Smooth muscle cell of the brain vasculature (primary cell): ENCODE measurements at places on chromosomes 7 and 10.

GRCh38 chr10:118041316-118041715 is 5.4 kb downstream of the RAB11FIP2 start:
- DNase-seq, result no peak

DNA sequence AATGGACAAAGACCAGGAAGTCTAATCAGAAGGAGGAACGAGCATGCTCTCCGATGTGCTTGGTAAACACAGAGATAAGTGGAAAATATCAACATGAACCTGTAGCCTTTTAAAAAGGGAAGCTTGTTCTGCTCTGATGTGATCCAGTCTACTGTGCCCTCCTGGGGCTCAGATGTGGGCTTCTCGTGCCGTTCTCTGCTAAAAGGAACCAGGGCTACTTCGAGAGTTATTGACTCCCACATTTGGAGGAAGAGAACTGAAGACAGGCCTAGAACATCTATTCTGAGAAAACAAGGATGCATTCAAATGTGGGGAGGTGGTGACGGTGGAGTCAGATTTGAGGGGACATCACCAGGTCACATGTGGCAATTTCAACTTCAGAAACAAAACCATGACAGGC is 325.4 kb downstream of the GLRX3 start:
- no peak for DNase-seq

DNA sequence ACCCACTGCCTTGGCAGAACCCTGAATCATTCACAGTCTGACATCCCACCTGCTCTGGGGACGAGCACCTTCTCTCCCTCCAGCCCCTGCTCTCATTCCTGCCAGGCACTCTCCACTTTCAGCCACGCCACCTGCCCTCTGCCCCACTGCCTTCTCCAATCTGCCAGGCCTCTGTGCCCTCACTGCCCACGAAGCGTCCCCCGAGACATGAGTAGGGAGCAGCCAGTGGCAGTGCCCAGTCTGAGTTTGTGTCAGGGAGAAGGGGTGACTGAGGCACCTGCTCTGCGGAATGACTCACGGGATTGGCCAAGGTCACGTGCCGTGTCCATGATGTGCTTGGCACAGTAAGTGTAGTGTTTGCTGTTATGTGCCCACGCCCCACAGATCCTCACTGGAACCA is 215.2 kb upstream of the PPP2R2D start:
- DNase-seq, result no peak

GRCh38 chr10:28984431-28984830 is 304.4 kb upstream of the LYZL1 start:
- no peak for DNase-seq

DNA sequence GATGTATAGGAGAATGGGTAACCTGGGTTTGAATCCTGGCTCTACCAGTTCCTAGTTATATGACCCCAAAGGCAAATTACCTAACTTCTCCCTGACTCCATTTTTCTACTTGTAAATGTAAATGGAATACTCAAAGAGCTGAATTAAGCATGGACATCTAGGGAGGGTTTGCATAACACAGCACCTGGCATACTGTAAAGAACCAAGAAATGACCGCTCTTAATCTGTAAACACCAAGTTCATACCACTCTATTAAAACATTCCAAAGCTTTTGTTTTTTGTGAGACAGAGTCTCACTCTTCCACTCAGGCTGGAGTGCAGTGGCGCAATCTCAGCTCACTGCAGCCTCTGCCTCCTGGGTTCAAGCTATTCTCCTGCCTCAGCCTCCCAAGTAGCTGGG is 19.6 kb downstream of the MPP7 start:
- DNase-seq, result no peak

GRCh38 chr10:78541481-78542140 is 507.9 kb downstream of the RPS24 start:
- no peak for DNase-seq

DNA sequence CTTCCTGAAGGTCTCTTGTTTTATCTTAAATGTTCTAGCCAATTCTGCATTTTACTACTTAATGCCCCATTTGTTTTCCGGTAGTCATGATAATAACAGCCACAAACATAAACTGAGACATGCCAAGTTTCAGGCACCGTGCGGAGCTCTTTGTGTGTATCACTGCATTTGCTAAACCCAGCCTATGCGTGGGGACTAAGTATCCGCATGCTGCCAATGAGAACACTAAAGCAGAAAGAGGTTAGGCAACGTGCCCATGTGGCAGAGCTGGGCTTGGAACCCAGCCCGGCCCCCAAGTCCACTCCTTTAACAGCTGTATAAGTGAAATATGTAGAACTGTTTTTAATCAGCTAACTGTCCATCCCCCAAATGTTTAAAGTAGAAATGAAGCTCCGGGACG is 54.1 kb downstream of the SLIT1 start:
- DNase-seq, result no peak

DNA sequence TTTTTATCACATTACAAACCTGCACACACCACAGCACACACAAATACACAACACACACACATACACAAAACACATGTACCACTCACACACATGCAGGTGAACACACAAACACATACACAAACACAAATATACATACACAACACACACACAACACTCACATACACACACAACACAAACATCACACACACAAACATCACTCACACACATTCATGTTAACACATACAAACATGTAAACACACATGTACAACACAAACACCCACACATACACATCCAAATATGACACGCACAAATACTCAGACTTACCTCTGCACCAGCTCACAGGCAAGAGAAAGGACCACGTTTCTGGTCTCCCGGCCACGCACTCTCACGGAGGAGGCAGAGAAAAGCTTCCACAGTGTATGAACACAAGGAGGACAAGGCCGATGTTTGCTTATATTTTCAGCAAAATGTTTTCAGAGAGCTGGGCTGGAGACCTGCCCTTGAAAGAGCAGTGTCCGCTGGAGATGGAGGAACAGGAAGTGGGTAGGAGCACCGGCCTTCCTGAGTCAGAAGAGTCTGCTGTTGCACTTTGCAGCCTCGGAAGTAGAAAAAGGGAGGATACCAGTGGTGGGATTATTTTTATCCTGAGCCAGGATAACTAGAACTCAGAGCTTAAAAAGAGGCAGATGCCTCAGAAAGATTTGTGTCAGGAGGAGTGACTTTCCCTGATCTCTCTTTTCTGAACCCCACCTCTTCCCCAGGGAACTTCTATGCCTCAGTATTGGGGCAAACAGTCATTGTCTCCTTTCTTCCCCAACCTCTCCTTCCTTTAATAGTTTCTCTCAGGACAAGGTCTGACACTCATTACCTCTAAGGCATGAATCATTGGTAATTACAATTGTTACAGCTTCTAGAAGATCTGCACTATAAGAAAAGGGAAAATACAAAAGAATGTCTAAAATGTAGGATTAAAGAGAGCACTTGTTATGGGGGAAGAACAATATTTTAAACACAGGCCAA is at the start of gene GIMAP6:
TSS of gene GIMAP6 (minus strand) at position 520 of the 999 bp plus-strand sequence. CDS start 2,243 bp downstream, outside the sequence.
- no peak for DNase-seq

DNA sequence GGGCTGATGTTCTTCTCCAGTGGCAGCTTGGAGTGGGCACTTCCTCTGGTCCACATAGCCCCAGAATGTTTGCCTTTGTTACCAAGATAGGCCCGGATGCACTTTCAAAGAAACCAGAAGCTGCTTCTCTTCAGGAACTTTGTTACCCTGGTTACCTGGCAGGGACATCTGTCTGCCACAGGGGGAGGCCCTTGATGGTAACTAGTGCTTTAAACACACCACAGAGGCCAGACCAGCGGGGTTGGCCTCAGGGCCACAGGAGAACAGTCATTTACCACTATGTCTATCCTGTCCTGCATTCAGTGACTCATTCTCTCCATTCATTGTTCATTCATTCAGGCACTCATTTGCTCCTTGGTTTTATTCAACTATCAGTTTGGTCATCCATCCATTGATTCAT is 11.9 kb upstream of the PLEKHA1 start:
- DNase-seq, result no peak

DNA sequence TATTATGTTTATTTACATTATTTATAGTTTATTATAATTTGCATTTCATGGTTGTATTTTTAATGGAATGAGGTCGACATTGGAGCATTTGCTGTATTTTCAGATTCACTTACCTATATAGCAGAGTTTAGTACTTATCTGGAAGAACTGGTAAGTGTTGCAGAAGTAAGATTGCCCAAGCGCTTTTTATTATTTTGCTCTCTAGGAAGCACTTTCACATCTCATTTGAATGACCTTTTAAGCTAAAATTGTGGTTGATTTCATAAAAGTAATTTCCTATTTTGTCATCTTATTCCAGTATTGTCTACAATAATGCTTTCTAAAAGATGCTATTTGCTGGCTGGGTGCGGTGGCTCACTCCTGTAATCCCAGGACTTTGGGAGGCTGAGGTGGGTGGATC is 28.6 kb downstream of the SEC61A2 start:
- no peak for DNase-seq

DNA sequence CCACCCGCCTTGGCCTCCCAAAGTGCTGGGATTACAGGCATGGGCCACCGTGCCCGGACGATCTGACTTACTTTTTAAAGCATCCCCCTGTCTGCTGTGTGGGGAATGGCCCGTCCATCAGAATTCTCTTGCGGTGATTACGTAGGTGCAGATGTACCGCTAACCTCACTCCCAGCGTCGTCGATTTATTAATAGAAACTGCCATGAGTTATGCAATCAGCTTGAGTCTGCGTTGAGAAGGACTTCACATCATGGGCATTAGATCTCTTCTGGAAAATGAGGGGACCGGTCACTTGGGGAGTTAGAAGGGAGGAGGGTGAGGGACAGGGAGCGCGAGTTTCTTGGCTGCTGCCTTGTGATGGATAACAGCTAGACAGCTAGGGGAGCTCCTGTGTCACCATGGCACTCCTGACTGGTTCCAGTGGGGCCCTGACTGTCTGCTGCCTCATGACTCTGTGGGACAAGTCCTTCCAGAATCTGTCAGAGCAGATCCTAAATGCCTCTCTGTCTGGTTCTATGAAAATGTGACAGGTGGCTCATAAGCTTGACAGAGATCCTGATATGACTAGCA is 35.2 kb downstream of the POR start:
- DNase-seq, result no peak

DNA sequence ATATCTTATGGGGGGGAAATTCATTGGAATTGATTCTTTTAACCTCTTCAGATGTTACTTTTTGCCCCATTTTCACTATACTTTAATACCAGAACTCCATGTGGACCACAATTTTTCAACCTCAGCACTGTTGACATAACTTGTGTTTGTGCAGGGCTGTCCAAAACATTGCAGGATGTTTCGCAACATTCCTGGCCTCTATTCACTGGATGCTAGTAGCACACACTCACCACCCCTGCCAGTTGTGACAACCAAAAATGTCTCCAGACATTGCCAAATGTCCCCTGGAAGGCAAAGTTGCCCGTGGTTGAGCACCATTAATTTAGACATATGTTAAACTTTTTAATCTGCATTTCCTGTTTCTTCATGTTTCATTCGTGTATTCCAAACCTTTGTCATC is 234.7 kb downstream of the GFRA1 start:
- no peak for DNase-seq

GRCh38 chr7:134757938-134758337 is 21.5 kb upstream of the CALD1 start:
- no peak for DNase-seq

GRCh38 chr7:81207801-81208200 is 288.9 kb upstream of the SEMA3C start:
- DNase-seq, result no peak

- no peak for DNase-seq
These were observed 489.5 kb downstream of the GATA3 start for GRCh38 chr10:8544057-8544380.

GRCh38 chr7:127844165-127844564 is 187.1 kb downstream of the LRRC4 start:
- no peak for DNase-seq

DNA sequence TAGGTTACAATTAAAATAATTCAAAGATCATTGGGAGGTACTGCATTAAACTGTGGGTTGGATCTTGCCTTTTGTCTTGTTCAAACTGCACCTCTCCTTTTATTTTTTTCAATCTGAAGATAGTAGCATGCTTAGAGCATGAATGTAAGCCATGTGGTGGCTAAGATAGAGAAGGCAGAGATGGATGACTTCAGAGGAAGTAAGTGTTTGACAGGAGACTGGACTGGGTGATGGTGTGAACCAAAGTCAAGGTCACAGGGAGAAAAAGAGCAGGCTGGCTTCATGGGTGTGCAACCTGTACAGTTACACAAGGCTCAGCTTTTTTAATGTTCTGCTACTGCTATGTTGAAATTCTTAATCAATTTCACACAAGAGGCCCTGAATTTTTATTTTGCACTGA is 85.6 kb downstream of the ZEB1 start:
- DNase-seq, result no peak

GRCh38 chr10:27065084-27065483 is 35.2 kb downstream of the ANKRD26 start:
- DNase-seq, result no peak

- no peak for DNase-seq
These were observed 143.4 kb downstream of the CELF2 start for GRCh38 chr10:11161096-11161495.

DNA sequence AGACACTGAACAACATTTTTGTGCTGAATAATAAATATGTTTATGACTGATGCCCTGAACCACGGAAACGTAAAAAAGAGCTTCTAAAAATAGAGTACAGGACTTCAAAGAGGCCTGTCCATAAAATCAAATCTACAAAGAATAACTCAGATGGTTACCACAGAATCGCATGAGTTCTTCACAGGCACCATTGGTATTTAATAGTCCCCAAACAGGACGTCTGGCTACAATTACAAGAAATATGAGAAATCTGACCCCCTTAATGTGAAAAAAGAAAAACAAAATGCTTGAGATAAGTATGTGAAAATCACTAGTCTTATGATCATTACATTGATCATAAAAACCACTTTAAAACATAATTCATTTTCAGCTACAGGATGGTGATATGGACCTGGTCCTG is 20.8 kb downstream of the CYTH3 start:
- DNase-seq, result no peak

DNA sequence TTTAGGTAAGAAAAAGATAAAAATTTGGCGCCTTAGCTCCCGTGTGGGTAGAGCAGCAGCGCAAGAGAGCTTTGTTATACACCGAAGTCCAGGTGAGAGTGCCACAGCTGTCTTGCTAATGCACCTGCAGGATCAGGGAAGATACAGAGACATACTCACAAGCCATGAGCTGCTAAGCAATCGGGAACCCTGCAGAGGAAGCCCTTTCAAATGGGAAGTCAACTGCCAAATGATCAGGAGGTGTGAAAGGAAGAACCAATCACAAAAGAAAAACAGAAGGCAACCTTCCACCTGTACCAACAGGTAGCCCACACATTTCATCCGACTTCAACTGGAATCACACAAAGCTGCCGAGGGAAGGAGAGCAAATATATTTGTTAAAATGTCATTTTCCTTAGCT is 610.5 kb upstream of the PFKP start:
- DNase-seq, result no peak

GRCh38 chr10:79360499-79361342 is 13.5 kb downstream of the PPIF start:
- no peak for DNase-seq

- DNase-seq, result no peak
These were observed 17.5 kb upstream of the KIF20B start for GRCh38 chr10:89683883-89684282.
